ENCODE measurements at places on chromosomes 11 and 22. TPM values are rescaled to one million over a fixed set of nuclear protein-coding genes. Genes with fewer than 3 reads are reported as not detected.

DNA sequence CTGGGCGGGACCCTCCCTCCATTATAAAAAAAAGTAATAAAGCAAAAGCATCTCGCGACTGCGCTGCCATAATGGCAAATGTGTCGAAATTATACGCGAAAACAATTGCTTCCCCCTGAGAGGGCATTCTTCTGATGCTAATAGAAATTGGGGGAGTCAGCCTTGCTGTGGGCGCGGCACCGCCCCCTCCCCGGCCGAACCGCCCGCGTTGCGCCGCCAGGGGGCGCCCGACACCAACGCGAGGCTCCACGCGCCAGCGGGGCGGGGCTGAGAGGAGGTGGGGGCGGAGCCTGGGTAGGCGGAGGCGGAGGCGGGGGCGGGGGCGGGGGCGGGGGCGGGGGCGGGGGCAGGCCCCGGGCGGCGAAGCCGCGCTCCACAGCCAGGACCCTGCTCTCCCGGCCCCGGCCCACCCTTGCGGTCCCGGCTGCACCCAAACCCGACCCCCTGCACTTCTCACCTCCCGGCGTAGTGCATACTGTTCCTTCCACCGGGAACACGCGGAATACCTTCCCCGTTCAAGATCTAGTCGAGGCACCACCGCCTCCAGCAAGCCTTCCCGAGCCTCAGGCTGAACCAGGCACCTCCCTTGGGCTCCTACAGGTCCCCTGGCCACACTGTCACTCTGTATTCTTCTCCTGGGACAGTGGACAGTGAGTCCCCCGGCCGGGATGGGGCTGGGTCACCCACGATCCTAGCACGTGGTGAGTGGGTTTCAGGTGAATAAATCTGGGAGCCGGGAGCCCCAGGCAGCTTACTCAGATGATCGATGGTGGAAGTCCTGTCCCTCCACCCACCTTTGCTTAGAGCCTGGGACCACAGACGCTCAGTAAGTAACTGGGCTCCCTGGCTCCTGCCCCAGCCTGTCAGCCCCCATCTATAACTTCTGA lies 15.5 kb upstream of the UPK3A start:
- H3K27me3 ChIP-seq = peaks cover 18% of the 10 kb centered on the region
- peak overlapping the region; percentile 95 for H3K27ac ChIP-seq
- H3K36me3 ChIP-seq = no peaks in the 10 kb centered on the region
- H3K4me1 ChIP-seq = peaks cover 18% of the 10 kb centered on the region
- H3K4me3 ChIP-seq = peak overlapping the region; percentile 93

NKAPD1 gene
- total RNA-seq = 17.1 TPM

DNA sequence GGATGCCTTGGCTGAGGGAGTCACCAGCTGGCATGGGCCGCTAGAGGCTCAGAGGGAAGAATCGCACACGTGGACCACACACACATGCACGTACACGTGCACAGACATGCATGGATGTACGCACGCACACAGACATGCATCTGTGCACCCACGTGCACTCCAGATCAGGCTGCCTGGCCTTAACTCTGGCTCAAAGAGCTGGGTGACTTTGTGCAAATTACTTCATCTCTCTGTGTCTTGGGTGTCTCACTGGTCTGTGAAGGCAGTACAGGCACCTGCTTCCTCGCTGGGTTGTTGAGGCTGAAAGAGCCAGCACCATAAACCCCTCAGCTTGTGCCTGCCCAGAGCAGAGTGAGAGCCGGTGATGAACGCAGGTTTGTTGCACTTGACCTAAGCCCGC lies 28.7 kb downstream of the TMPRSS6 start:
- no peak overlapping the region for H3K4me3 ChIP-seq
- H3K36me3 ChIP-seq = no peaks in the 10 kb centered on the region
- no peak overlapping the region for H3K27ac ChIP-seq
- DNase-seq = no peak

GRCh38 chr22:33780531-33781136 lies 139.6 kb downstream of the LARGE1 start:
- no peak for DNase-seq
- H3K27ac ChIP-seq = no peak overlapping the region
- H3K4me1 ChIP-seq = peaks cover 54% of the 10 kb centered on the region
- no peak overlapping the region for H3K4me3 ChIP-seq

- no peak for DNase-seq
- 0 out of 2 replicates have a peak, but pooled peaks cover 5% of the 10 kb centered on the region for H3K4me1 ChIP-seq
- no peaks in the 10 kb centered on the region for H3K27me3 ChIP-seq
- no peak overlapping the region for H3K27ac ChIP-seq
- no peak overlapping the region for H3K4me3 ChIP-seq
Measured at GRCh38 chr11:26551186-26551801, 20.8 kb downstream of the MUC15 start.

DNA sequence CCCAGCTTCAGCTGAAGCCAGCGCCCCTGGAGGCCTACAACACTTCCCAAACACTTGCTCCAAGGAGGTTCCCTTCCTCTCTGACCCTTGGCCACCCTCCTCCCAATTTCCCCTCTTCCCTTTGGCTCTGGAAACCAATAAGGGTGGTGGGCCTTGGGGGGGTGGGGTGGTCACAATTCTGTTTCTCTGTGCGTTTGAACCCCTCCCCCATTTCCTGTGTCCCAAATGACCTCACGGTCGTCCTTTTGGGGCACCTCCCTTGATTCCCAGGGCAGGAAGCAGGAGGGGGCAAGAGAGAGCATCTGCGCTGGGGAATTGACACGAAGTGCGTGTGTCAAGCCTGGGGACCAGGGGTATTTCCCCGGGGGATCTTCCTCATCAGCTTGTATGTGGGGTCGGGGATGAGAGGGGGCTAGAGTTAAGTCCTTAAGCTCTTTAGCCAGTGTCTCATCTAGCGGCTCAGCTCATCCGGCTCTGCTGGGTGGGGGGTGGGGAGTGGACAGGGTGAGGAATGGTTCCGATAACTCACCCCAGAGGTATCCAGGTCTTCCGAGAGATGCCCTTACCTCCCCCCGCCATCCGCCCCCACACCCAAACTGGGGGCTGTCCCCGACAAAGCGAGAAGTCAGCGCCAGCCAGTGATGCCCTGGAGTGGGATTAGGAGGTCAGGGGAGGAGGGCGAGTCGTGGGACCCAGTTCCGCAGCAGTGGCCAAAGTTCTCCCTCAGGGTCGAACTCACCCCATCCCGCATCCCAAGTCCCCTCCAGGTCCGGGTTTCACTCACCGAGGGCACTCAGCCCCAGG lies 587 bp downstream of the ESAM start:
- DNase-seq = peak; percentile 24
- peaks cover 66% of the 10 kb centered on the region for H3K27me3 ChIP-seq
- H3K4me1 ChIP-seq = peaks cover 51% of the 10 kb centered on the region
- H3K27ac ChIP-seq = no peak overlapping the region
- peak overlapping the region; percentile 84 for H3K4me3 ChIP-seq

DNA sequence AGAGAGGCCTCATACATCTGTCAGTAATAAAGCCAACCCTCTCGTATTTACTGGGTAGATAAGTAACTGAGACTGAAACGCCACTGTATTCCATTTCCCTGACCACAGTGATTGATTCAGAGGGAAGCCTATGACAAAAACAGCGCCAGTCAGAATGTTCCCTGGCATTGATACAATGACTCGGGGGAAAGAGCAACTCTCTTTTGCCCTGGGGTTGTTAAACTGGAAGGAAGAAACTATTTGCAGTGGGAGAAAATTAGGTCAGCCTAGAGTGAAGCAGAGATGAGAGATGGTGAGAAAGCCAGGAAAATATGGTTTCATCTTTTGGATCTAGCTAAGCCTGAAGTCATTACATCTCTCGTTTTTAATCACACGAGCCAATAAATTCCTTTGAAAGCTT lies 48.6 kb upstream of the RBFOX2 start:
- H3K4me3 ChIP-seq = no peak overlapping the region
- H3K27ac ChIP-seq = no peak overlapping the region
- DNase-seq = no peak

DNA sequence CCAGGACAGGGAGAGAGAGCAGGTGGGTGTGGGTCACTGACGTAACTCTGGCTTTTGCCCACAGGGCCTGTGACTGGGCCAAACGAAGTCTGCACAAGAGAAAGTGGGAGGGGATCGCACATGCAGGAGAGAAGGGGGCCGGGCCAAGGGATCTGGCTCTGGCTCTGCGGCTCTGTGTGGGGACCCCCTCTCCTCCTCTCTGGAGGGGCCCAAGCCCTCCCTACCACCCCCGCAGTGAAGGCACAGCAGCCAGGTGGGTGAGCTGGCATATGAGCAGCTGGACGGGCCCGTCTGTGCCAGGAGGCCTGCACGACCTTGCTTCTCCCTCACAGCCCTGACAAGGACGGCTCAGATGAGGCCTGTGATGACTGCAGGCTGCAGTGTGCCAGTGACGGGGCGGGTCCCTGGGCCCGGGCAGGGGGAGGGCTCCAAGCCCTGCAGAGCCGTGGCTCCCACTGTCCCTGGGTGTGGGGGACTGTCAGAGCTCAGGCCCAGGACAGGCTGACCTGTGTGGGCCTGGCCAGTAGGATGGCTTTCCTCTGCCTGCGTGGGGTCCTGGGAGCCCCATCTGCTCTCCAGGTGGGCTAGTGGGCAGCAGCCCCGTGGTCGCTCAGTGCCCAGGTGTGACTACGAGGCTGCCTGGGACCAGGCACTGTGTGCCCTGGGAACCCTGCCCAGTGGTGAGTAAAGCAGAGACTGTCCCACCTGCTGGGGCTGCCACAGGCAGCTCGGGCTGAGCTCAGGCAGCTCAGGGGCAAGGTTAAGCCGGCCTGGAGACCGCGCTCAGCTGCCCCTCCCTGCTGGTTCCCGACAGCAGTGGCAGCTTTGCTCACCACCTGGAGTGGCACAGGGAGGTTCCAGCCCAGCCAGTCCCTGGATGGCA lies 22.2 kb downstream of the MRGPRG start:
- DNase-seq = no peak
- H3K4me3 ChIP-seq = no peak overlapping the region
- peaks cover 5% of the 10 kb centered on the region for H3K27me3 ChIP-seq

DNA sequence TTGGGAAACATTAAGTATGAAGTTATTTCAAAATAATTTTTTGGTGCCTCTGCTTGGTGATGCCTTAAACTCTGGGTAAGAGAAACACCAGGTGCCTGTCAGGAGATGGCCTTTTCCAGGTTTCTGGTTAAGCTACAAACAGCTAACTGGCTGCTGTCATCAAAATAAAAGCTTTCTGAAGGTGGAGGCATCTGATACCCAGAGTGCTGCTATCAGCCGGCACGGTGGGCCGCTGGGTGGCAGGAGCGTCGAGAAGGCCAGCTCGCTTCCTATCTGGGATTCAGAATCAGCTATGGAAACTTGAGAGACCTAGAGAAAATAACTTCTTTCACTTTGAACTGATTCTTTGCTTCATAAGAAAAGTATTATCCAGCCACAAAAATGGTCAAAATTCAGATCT lies 80.8 kb upstream of the PITPNB start:
- H3K4me3 ChIP-seq = no peak overlapping the region
- no peak overlapping the region for H3K27ac ChIP-seq
- DNase-seq = no peak
- H3K36me3 ChIP-seq = no peaks in the 10 kb centered on the region
- no peaks in the 10 kb centered on the region for H3K27me3 ChIP-seq
- H3K4me1 ChIP-seq = no peaks in the 10 kb centered on the region

ROBO3 gene
- 21.3 TPM for total RNA-seq

CD3D gene
- 0.89 TPM for total RNA-seq

DNA sequence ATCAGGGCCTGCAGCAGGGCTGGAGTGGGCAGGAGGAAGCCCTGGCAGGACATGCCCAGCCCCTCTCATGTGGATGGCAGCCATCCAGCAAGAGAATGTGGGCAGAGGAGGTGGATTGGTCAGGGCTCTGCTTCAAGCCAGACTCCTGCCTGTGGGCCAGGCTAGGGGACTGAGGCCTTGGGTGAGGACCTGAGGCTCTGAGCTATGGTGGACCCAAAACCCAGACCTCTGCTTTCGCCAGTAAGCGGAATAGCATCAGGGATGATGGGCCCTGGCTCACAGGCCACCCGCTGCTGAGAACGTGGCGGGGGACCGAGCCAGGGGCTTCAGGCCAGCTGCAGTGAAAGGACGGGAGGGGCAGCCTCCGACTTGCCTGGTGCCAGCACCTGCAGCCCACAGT lies 57.4 kb downstream of the LINC01488 start:
- DNase-seq = no peak
- no peak overlapping the region for H3K27ac ChIP-seq
- no peaks in the 10 kb centered on the region for H3K36me3 ChIP-seq

OR51B4 gene
- not detected for total RNA-seq

CATSPERZ gene
- 2.0 TPM for total RNA-seq

GRCh38 chr11:61416941-61417340 lies 12.8 kb downstream of the CPSF7 start:
- H3K27me3 ChIP-seq = no peaks in the 10 kb centered on the region
- DNase-seq = no peak
- no peak overlapping the region for H3K4me3 ChIP-seq

DNA sequence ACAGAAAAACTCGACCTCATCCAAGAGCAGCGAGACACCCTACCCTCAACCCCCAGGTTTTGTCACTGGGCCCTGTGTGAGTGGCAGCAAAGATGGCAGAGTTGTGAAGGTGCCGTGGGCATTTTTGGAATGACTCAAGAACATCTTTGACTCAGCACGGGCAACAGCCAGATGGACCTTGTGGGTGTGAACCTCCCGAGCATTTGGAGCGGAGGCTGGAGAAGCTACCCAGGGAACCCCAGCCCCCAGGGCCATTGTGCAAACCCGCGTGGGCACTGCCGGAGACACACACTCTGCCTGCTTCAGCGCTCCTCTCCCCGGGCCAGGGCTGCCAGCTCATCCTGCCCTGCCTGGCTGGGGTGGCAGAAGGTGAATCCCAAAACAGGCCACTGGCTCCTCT lies 66.1 kb downstream of the PANX1 start:
- H3K4me1 ChIP-seq = peaks cover 14% of the 10 kb centered on the region
- no peak overlapping the region for H3K27ac ChIP-seq
- H3K36me3 ChIP-seq = 0 out of 2 replicates have a peak, but pooled peaks cover 2% of the 10 kb centered on the region
- no peaks in the 10 kb centered on the region for H3K27me3 ChIP-seq
- DNase-seq = no peak
- H3K4me3 ChIP-seq = no peak overlapping the region

GRCh38 chr11:42967653-42968052 lies 344.1 kb upstream of the API5 start:
- no peak overlapping the region for H3K4me3 ChIP-seq
- no peaks in the 10 kb centered on the region for H3K36me3 ChIP-seq
- H3K27ac ChIP-seq = no peak overlapping the region

Measured in WTC11 (cell line).